Stimulated activated CD4-positive, alpha-beta T cell treated with anti-CD3 and anti-CD28 coated beads, Interleukin-12 subunit alpha, Interleukin-12 subunit beta, amount 100 ng/mL, for 48 hours (primary cell): ENCODE measurements at places on chromosomes 2 and 18.
A peak's percentile ranks its signal among the peaks of the same experiment; 100 is the strongest.

- no peak for DNase-seq
These were observed 228.3 kb upstream of the SETBP1 start for GRCh38 chr18:44452346-44452745.

DNA sequence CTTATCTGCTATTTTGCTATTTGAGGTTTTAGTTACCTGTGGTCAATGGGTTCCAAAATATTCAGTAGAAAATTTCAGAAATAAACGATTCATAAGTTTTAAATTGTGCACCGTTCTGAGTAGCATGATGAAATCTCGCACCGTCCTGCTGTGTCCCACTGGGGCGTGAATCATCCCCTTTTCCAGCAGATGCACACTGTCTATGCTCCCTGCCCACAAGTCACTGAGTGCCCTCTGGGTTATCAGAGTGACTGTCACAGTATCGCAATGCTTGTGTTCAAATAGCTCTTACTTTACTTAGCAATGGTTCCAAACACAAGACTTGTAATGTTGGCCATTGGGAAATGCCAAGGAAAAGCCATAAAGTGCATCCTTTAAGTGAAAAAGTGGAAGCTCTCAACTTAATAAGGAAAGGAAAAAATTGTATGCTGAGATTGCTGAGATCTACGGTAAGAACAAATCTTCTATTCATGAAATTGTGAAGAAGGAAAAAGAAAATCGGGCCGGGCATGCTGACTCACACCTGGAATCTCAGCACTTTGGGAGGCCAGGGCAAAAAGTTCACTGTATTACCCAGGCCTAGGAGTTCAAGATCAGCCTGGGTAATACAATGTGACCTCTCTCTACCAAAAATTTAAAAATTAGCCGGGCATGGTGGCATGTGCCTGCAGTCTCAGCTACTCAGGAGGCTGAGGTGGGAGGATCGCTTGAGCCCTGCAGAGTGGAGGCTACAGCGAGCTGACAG, 13.3 kb downstream of the COL4A3 start:
- no peak for DNase-seq

DNA sequence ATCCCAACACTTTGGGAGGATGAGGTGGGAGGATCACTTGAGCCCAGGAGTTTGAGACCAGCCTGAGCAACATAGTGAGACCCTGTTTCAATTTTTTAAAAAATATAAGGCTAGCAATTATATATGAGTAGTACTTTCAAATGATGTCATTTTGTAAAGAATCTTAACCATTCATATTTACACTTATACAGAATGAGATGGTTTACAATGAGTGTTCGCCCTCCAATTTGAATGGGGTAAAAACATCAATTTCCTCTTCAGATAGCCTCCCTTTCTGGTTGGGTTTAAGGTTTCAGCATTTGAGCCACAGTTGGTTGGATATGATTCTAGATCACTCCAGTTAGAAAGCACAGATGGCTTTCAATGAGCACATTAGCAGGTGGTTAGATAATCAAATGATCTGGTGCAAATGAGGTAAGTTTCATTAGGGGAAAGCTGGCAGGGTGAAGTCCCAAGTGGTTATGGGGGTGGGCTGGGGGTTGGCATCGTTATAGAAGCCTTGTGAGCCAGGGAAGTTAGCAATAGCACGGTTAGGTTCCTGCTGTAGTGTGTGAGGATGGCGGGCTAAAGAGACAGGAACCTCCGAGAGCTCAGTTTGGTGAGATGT, 63.9 kb downstream of the TRPM8 start:
- no peak for DNase-seq

DNA sequence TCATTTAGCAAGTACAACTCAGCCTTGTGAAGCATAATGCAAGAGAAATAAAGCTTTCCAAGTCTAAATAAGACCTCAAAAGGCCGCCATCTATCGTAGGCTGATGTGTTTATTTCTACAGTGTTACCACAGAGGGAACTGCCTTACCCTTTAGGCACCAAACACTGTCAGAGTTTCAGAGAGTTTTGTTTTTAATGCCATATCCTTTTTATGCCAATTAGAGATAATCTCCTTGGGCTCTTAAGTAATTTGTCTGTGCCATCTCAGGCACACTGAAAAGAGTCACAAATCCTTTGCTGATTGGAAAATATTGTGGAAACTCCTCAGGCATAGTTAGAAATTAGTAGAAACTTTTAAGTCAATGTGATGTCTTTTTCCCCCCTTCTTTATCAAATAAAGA, 797.1 kb downstream of the SLC4A3 start:
- DNase-seq: no peak

DNA sequence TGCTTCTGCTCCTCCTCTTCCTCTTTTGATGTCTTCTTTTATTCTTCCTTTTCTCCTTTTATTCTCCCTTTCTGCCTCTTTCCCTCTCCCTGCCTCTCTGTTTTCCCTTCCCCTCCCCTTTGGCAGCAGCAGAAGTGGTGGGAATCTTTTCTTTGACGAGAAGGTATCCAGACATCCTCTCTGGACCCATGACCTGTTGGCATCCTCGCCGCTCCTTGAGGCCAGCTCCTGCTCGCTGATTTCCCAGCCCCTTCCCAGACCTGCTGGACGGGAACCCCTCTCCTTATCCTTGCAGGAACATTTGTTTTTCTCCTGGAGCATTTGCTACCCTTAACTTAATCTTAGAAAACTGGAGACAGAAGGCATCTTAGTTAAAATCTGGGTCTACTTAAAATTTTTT, 130.5 kb downstream of the LPIN1 start:
- no peak for DNase-seq

DNA sequence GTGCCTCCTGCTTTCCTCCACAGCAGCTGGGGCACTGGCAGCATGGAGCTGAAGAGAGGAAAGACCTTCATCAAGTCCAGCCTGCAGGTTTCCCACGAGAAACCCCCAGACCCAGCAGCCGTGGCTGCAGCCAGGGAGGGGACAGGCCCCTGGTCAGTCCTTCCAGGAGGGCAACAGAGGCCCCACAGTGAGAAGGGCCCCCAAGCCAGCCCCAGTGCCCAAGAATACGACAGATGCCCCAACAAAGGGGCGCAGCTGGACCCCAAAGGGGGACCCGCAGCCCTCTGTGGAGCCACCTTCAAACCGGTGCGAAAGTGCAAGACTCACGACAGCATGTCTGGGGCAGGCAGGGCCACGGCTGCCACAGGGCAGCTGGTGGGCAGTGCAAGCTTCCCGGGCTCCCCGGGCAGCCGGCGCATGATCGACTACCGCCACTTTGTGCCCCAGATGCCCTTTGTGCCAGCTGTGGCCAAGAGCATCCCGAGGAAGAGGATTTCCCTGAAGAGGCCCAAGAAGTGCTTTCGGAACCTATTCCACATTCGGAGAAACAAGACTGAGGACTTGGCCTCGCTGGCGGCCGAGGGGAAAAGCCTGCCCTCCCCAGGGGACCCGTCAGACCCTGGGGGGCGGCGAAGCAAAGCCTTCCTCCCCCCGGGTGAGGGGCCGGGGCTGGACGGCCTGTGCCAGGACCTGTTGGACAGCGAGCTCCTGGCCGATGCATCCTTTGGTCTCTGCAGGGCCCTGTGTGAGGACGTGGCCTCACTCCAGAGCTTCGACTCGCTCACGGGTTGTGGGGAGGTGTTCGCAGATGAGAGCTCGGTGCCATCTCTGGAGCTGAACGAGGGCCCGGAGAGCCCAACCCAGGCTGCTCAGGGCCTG, 6.9 kb downstream of the AMER3 start:
- DNase-seq: no peak

GRCh38 chr2:21822505-21822904, 698.7 kb downstream of the TDRD15 start:
- no peak for DNase-seq

DNA sequence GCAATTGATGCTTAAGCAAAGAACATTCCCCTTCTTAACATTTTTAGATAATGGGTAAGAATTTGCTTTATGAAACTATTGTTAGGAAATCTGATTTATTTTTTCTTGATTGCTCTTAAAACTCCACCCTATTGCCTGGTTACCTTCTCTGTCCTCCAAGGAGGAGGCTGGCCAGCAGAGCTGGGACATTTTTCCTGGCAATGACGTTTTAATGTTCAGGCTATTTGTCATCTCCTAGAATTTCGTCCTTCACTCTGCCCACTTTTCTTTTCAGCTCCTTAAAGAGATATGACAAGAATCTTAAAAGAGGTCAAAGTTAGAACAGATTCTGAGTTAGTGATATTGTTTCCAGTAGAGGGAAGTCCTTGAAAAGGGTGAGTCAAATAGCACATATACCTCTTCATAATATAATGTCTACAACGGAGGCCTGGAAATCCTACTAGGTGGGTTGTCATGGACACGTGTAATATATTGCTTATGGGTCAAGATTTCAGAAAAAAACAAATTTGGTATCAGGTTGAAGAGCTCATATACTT, 141.0 kb downstream of the CMPK2 start:
- no peak for DNase-seq

GRCh38 chr2:151777935-151778334, 43.7 kb upstream of the NEB start:
- no peak for DNase-seq

- DNase-seq: no peak
These were observed 83.8 kb downstream of the CLHC1 start for GRCh38 chr2:55148269-55148668.

DNA sequence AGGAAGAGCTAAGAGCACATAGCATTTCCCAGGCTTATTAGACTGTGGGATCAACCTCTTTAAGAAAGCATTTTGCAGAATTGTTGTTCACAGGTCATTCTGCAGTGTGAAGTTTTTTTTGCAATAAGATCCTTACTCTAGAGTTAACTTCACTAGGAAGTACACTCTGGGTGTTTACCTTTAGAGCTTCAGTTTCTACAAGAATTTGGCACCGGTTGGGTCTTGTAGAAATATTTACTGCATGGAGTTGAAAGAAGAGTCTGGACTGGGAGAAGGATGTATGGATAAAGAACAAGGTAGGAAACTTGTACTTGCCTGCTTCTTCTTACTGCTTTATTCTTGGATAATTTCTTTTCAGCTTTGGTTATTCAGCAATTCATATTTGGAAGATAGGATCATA, 944.9 kb upstream of the GYPC start:
- DNase-seq: no peak

DNA sequence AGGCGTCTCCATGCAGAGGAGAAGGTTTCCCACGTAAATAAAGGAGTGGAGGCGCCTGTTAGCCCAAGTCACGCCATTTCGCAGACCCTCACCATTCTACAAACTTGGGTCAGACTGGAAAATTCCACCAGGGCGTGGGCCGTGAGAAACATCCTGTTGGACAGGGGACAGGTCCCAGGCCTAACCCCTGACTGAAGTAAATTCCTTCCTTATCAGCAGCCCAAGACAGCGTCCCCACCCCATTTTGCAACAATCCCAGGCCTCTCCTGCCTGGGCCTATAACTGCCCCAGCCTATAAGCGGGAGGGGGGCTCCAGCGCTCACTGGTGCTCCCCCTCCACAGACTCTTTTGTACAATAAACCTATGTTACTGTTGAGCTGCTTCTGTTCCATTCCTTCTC, 57.3 kb upstream of the CBLN2 start:
- DNase-seq: no peak

DNA sequence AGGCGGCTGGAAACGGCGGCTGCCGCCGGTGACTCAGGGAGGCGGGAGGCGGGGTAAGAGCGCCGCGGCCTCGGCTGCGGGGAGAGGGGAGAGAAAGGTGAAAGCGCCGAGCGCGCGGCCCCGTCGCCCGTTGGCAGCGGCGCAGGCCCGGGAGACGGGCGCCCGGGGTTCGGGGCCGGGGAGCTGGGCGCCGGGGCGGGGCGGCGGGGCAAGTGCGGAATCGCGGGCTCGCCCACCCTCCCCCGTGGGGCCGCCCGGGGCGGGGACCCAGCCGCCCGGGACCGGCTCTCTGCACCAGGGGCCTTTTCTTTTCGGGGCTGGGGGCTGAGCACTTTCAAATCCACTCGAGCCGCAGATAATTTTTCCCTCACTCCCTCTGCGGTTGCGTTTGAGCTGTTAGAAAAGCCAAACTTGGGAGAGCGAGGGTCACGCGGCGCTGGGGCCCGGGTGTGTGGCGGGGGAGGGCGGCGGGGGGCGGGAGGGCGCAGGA, 266 bp downstream of the KDM3A start:
- DNase-seq: no peak

DNA sequence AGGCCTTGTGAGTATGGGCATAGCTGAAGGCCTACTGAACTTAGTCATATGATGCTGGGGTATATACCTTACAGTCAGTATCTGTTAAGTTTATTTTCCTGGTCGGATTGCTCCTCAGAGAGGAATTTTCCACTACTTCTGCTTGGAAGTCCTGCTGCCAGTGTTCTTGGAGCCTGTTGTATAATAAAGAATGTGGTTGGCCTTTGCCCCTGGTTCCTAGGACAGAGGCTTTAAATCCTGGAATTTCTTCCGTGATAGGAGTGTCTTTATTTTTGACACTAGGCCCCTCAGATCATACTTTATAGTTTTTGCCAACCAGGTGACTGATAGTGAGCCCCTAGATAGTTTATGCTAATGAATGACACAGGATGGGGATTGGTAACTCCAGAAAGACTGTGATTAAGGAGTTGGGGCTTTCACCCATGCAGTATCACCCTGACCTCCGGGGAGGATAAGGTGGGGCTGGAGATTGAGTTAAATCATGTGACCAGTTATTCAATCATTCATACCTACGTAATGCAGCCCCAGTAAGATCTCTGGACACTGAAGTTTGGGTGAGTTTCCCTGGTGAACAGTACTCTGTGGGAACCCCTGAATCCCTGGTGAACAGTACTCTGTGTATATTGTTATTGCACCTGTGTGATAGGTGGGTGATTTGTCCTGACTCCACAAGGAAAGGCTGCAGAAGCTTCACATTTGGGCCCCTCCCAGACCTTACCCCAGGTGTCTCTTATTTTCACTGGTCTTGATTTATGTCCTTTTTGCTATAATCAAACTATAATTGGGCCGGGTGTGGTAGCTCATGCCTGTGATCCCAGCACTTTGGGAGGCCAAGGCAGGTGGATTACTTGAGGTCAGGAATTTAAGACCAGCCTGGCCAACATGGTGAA, 56.9 kb downstream of the COMMD1 start:
- DNase-seq: no peak

DNA sequence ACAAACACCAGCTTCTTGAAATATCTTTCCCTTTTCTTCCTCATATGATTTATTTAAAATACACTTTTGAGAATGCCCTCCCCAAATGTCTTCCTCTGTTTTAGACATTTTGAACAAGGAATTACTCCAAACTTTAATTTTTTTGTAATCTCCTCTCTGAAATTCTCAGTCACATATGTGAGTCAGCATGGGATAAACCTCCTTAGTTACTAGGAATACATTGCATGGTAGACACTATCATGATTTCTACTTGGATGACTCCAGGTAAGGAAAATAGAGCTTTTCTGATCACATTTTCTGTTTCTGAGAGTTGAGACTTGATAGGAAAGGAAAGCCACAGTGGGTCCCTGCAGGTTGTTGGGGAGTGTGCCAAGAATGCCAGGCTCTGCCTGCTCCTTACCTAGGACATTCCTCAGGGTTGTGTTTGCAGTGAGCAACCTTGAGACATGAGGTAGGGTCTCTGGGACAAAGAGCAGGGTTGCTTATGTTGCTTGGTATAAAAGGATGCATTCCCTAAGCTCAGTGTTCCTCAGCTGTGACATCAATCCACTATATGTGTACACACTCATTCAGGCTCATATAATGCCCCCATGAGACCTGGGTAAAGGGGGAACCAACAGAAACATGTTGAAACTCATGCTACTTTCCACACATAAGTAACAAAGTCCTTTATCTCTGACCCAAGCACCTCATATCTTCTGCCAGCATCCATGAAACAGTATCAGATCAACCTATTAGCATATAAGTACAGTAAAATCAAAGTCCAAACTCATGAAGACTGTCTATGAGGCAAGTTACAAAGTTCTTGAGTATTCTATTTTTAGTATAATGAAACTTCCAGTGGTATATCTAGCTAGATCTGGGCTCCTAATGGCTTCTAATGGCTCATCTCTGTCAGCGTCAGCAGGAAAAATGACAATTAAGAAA, 112.8 kb upstream of the SCN1A start:
- no peak for DNase-seq

GRCh38 chr2:217162533-217162932, 302.7 kb upstream of the TNP1 start:
- DNase-seq: peak; percentile 30
